Small intestine (tissue), 16 donors: ENCODE measurements at places on chromosomes 6 and 20. TPM values are rescaled to one million over a fixed set of nuclear protein-coding genes. Genes with fewer than 3 reads are reported as not detected.

DNA sequence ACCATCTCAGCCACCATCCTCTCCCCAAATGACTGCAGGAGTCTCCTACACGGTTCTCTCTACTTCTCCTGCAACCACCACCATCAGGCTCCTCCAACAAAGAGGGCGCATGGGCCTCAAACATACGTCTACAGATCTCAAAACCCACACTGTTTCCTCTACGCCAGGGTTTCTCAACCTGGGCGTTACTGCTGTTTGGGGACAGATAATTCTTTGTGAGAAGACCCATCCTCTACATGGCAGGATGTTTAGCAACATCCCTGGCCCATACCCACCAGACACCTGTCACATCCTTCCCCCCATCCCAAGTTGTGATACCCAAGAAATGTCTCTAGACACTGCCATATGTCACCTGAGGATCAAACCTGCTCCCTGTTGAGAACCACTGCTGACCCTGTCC lies 45.0 kb downstream of the ELMO2 start:
- DNase-seq, result no peak
- H3K27ac ChIP-seq, result no peak overlapping the region
- peaks cover 3% of the 10 kb centered on the region for H3K36me3 ChIP-seq
- no peak overlapping the region for H3K4me3 ChIP-seq
- no peaks in the 10 kb centered on the region for H3K27me3 ChIP-seq

- no peak for DNase-seq
- no peaks in the 10 kb centered on the region for H3K36me3 ChIP-seq
- no peaks in the 10 kb centered on the region for H3K4me1 ChIP-seq
- H3K4me3 ChIP-seq, result no peak overlapping the region
- no peaks in the 10 kb centered on the region for H3K27me3 ChIP-seq
- no peak overlapping the region for H3K27ac ChIP-seq
Observed at GRCh38 chr6:144127097-144127496, 23.2 kb upstream of the STX11 start.

GRCh38 chr6:119791736-119792135 lies 442.2 kb upstream of the MAN1A1 start:
- no peak overlapping the region for H3K4me3 ChIP-seq
- no peaks in the 10 kb centered on the region for H3K27me3 ChIP-seq
- H3K27ac ChIP-seq, result no peak overlapping the region
- H3K36me3 ChIP-seq, result no peaks in the 10 kb centered on the region

DNA sequence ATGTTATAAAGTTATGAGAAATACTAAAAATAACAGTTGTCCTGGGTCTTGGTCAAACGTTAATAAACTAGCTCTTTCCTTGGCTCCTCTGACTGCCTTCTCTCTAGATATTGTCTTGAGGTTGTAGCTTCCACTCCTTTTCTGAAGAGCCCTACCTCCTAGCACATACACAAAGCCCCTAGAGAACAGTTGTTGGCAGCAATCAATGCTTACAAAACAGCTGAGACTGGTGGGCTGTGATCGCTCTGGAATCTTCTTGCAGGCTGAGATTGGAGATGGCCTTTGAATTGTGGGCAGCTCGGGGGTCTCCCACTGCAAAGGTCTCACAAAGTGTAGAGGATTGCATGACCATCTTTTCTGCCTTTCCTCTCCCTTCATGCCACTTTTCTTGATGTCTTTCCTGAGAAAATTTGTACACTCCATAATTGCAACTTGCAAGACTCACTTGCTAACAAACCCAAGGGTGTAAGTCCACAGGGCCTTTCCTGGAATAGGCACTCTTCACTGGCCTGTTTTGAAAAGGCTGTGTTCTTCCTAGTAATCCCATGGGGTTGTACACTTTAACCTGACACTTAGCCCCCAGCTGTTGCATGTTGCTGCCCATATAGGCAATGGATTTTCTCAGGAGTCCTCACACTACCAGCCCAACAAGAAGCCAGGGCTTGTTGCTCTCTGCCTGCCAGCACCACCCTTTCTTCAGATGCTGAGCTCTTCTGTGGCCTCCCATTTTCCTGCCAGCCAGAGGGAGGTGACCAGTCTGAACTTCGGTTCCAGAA lies 99.9 kb downstream of the TCP11 start:
- H3K27me3 ChIP-seq, result no peaks in the 10 kb centered on the region
- H3K36me3 ChIP-seq, result peaks cover 2% of the 10 kb centered on the region
- DNase-seq, result no peak
- peaks cover 14% of the 10 kb centered on the region for H3K4me1 ChIP-seq
- no peak overlapping the region for H3K4me3 ChIP-seq

- no peak overlapping the region for H3K27ac ChIP-seq
- H3K4me1 ChIP-seq, result no peaks in the 10 kb centered on the region
- DNase-seq, result no peak
- peaks cover 2% of the 10 kb centered on the region for H3K36me3 ChIP-seq
- no peak overlapping the region for H3K4me3 ChIP-seq
- no peaks in the 10 kb centered on the region for H3K27me3 ChIP-seq
Observed at GRCh38 chr6:117534974-117535373, 52.5 kb downstream of the DCBLD1 start.

DNA sequence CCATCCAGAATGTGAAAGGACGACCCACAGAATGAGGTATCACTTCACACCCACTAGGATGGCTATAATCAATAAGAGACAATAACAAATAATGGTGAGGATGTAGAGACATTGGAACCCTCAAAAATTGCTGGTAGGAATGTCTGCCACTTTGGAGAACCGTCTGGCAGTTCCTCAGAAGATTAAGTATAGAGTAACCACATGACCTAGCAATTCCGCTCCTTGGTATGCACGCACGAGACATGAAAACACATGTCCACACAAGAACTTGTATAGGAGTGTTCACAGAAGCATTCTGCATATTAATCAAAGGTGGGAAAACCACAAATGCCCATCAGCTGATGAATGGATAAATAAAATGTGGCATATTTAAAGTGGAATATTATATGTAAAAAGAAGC lies 100.6 kb downstream of the IRF4 start:
- H3K4me3 ChIP-seq, result no peak overlapping the region
- H3K27ac ChIP-seq, result no peak overlapping the region
- H3K4me1 ChIP-seq, result no peaks in the 10 kb centered on the region
- no peaks in the 10 kb centered on the region for H3K27me3 ChIP-seq
- no peak for DNase-seq

DNA sequence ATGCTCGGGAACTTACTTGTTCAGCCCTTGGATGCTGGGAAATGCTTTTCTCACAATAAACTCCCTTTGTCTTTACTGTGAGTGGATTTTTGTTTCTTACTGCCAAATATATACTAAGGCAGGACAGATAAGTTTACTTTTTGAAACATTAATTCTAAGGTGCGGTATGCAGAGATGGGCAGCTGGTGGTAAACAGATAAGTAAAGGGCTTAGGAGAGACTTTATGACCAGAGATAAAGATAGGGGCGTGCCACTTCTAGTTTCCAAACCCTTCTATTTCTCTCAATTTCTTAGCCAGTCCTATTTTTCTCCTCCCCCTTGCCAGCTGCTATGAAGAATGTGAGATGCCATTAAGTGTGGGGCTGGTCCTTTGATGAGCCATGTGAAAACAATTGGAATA lies 16.3 kb downstream of the SAMD3 start:
- DNase-seq, result no peak
- H3K36me3 ChIP-seq, result peaks cover 2% of the 10 kb centered on the region
- no peaks in the 10 kb centered on the region for H3K27me3 ChIP-seq

GRCh38 chr6:161976553-161976952 lies 702.7 kb upstream of the AGPAT4 start:
- H3K27me3 ChIP-seq, result no peaks in the 10 kb centered on the region
- H3K4me1 ChIP-seq, result no peaks in the 10 kb centered on the region
- H3K4me3 ChIP-seq, result no peak overlapping the region
- DNase-seq, result no peak

The PLCB1 gene
- 1.9 TPM for polyA plus RNA-seq

DNA sequence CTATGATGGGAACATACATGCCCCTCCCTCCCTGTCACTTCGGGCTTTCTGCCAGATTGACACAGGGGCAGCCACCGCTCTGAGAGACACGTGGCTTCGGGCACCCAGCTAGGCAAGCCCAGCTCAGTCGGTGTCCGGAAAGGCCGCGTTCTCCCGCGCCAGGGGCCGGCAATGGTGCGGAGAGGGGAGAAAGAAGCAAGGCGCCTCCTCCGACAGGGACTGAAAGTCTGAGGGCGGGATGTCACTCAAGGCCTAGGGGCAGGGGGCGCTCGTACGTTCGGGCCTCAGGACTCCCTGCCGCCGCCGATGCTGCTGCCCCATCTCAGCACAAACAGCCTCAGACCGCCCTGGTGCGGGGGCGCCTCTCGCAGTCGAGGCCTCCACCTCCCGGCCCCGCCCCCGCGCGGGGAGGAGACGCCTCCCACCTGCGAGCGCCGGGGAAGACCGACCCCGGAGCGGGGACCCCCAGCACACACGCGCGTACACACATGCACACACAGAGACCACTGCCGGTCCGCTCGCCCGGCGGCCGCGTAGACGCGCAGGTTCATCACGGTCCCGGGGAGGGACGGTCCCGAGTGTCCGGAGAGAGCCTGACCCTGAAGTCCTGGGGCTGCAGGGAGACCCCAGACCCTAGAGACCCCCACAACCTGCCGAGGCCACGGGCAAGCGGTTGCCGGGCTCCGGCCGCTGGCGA lies 1.9 kb downstream of the GRM4 start:
- no peak overlapping the region for H3K27ac ChIP-seq
- no peak overlapping the region for H3K4me3 ChIP-seq
- H3K27me3 ChIP-seq, result peaks cover 93% of the 10 kb centered on the region
- DNase-seq, result peak; percentile 35

- H3K36me3 ChIP-seq, result no peaks in the 10 kb centered on the region
- no peak overlapping the region for H3K27ac ChIP-seq
- H3K4me3 ChIP-seq, result no peak overlapping the region
- DNase-seq, result no peak
Observed at GRCh38 chr6:104606361-104606760, 253.4 kb downstream of the HACE1 start.

The EPPIN gene
- polyA plus RNA-seq, result not detected

DNA sequence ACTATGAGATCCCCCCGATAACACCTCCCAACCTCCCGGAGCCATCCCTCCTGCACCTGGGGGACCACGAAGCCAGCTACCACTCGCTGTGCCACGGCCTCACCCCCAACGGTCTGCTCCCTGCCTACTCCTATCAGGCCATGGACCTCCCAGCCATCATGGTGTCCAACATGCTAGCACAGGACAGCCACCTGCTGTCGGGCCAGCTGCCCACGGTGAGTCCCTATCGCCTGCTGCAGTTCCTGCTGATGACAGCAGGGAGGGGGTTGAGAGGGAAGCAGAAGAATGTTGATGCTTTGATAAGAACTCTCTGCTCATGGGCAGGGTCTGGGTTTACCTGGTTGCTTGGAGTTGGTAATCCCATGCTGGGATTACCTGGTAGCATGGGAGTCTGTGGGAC lies 91.9 kb downstream of the TOX2 start:
- no peaks in the 10 kb centered on the region for H3K4me1 ChIP-seq
- DNase-seq, result no peak
- H3K36me3 ChIP-seq, result no peaks in the 10 kb centered on the region
- no peak overlapping the region for H3K27ac ChIP-seq
- no peak overlapping the region for H3K4me3 ChIP-seq

DNA sequence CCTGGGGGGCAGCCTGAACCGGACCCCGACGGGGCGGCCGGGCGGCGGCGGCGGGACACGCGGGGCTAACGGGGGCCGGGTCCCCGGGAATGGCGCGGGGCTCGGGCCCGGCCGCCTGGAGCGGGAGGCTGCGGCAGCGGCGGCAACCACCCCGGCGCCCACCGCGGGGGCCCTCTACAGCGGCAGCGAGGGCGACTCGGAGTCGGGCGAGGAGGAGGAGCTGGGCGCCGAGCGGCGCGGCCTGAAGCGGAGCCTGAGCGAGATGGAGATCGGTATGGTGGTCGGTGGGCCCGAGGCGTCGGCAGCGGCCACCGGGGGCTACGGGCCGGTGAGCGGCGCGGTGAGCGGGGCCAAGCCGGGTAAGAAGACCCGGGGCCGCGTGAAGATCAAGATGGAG lies 636 bp downstream of the SRF start:
- no peak for DNase-seq
- H3K27me3 ChIP-seq, result no peaks in the 10 kb centered on the region
- H3K4me1 ChIP-seq, result peaks cover 30% of the 10 kb centered on the region
- peak overlapping the region; percentile 74 for H3K4me3 ChIP-seq
- peak overlapping the region; percentile 83 for H3K27ac ChIP-seq

The MUCL3 gene
- polyA plus RNA-seq, result 1.1 TPM

- no peak for DNase-seq
- H3K4me1 ChIP-seq, result no peaks in the 10 kb centered on the region
- no peak overlapping the region for H3K4me3 ChIP-seq
- H3K27me3 ChIP-seq, result no peaks in the 10 kb centered on the region
Observed at GRCh38 chr20:1536893-1537730, 20.4 kb downstream of the SIRPD start.

DNA sequence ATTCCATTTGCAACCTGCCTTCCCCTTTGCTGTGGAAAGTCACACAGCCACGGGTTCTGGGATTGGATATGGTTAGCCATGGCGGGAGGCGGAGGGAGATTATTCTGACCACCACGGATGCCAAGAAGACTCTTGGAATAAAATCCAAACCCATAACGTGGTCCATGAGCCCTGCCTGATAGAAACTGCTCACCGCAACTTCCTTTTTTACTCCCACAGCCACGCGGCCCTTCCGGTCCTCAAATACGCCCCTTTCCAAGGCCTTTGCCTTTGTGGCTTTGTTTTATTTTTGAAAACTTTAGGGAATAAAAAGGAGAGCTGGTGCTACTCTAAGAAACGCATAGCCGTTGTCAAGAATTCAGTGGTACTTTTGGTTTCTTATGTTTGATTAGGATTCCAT lies 602.5 kb upstream of the CDH4 start:
- H3K36me3 ChIP-seq, result no peaks in the 10 kb centered on the region
- H3K4me1 ChIP-seq, result no peaks in the 10 kb centered on the region
- H3K4me3 ChIP-seq, result no peak overlapping the region
- H3K27me3 ChIP-seq, result no peaks in the 10 kb centered on the region
- H3K27ac ChIP-seq, result no peak overlapping the region
- DNase-seq, result no peak
